Stimulated activated CD8-positive, alpha-beta memory T cell treated with anti-CD3 and anti-CD28 coated beads, Interleukin-4, amount 100 ng/mL, for 48 hours (primary cell): ENCODE measurements at places on chromosomes 5 and 9.

- no peak for DNase-seq
These were observed 86.8 kb downstream of the NSUN2 start for GRCh38 chr5:6545770-6546690.

DNA sequence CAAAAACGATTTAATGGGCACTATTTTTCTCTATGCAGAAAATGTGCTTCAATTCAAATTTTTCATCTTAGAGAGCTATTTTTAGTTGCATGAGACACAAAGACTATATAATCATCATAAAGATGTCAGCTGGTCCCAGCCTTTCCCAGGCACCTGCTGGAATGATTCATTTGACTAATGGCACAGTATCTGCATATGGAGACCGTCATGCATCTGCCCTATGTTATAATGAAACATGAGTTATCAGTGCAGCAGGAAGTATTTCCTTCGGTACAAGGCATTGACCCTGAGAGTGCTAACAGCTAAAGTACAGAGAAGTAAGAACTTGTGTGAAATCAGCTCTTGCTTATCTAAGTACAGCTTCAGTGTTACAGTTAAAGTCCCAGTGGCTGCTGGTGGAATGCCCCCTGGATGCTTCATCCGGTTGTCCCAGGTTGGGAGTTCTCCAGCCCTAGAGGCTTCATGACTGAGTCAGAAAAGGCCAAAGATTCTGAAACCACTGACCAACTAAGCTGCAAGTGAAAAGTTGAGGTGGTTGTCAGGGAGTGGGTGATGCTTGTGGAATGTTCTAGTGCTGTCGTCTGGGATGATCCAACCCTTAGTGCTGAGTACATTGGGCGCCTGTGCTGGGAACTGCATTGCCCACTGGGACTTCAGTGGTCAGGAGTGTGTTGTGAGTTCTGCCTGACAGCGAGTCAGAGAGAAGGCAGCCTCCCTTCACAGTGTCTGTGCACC is 57.2 kb downstream of the MTRR start:
- no peak for DNase-seq

DNA sequence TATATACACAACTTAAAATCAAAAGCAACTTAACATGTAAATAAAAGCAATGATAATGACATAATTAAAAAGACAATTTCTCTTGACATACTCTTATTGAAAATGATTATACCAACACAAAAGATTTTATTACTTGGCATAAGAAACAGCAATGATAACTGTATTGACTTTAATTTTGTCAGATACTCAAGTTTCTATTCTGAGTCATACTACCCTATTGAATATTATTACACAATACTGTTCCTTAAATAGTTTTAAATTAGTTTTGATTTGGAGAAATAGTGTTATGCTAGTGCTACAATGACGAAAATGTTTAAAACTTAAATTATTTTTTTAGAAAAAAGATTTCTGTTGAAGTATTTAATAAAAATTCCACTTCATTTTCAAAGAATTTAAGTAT is 1319.3 kb upstream of the C9orf72 start:
- DNase-seq: no peak

- no peak for DNase-seq
These were observed 6.9 kb upstream of the RIC1 start for GRCh38 chr9:5622016-5622415.

DNA sequence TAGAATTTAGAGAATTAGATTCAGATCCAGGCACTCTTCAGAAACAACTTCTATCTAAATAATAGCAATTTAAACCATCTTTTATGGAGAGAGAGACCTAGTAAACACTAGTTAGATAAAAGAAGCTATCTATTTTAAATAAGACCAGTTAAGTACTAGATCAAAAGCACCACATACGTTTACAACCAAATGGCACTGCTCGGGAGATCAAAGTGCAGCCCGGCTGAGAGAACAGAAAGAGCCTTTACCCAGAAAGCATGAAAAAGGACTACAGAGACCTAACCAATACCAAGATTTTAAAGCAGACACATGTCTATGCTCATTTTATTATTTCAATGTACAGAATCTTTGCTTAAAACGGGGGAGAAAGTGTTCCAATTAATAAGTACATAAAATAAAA is 30.8 kb downstream of the LIX1 start:
- DNase-seq: no peak

DNA sequence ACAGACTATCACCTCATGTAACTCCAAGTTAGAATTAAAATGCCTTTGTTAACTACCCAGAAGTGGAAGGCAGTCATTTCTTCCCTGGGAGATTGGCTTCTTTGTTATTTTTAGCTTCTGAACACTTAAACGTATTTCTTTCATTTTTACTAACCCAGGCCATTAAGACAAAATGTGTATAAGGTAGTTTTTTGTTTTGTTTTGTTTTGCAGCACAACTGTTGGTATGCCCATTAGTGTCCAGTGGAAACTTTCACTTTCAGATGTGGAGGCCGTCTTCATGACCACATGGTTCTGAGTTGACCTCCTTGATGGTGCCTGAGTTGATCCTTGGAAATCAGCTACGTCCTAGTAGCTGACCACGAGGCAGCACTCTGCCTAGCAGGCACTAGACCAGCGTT is 264.6 kb upstream of the ZNF608 start:
- DNase-seq: no peak

DNA sequence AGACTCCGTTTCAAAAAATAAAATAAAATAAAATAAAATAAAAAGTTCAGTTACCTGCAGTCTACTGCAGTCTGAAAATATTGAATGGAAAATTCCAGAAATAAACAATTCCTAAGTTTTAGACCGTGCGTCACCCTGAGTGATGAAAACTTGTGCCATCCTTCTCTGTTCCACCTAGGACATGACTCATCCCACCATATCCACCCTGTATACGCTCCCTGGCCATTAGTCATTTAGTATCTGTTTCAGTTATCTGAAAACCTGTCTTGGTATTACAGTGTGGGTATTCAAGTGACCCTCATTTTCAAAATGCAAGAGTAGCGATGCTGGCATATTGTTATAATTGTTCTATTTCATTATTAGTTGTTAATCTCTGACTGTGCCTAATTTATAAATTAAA is 51.8 kb upstream of the TEX48 start:
- DNase-seq: no peak

DNA sequence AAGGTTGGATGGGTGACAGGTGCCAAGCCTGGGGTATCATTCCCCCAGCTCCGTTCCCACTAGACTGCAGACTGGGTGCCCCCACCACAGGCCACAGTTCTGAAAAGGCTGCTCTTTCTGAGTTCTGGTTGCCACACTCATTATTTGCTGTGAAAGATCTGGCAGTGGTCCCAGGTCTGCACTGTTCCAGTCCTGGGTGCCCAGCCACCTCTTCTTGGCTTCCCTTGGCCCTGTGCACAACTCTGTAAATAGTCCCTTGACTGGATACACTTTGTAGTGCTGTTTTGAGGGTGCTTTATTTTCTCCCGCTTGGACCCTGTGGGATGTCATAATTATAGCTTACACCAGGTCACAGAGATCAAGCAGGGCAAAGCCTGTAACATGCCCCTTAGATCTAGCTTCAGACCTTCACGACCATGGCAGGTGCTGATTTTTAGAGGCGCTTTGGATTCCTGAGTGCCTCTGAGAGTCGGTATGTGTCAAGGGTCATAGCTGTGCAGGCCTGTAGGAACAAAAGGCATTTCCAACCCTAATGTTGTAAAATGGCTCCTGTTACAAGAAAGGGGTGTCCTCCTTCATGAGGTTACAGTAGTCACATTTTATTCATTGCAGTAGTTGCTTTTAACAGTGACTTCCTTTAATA is 344.9 kb downstream of the ICE1 start:
- no peak for DNase-seq

DNA sequence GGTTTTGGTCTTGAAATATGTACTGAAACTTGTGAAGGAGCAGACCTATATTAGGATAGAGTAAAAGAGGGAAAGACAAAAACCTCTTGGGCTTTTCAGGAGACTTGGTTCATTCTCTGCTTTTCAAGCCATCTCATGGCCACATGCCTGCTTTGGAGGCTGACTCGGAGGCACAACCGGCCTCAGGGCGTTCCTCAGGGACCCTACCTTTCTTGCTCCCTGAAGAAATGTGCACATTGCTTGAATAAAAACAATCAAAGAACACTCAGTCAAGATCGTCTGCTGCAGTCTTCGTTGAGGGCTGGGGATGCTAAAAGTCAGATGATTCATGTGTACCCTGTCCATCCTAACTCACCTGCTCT is 994 bp downstream of the IRGM start:
- no peak for DNase-seq

- DNase-seq: no peak
These were observed 743.3 kb upstream of the PTPRD start for GRCh38 chr9:11356067-11356466.

GRCh38 chr9:114397219-114397847 is 9.6 kb upstream of the AKNA start:
- DNase-seq: no peak

DNA sequence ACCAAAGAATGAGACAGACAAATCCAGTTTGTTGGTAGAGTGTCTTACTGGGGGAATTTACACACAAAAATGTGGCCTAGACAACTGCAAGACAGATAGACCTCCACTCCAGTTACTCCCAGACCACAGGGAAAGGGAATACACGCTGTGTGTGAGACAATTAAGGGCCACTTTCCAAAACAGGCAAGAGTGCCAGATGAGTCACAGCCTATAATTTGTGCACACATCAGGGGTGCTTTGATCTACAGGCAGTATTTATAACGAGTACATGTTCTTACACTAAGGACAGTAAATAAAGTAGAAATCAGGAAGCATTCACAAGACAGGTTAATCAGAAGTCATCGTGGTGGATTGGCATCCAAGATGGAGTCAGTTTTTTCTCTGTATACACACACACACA is 114.8 kb downstream of the ZNF622 start:
- DNase-seq: no peak

- DNase-seq: no peak
These were observed 28.7 kb downstream of the TGFBI start for GRCh38 chr5:136057401-136058038.

GRCh38 chr5:61311056-61311610 is 20.9 kb upstream of the ZSWIM6 start:
- no peak for DNase-seq

- DNase-seq: no peak
These were observed 226.5 kb downstream of the HSPA4 start for GRCh38 chr5:133278317-133278716.

DNA sequence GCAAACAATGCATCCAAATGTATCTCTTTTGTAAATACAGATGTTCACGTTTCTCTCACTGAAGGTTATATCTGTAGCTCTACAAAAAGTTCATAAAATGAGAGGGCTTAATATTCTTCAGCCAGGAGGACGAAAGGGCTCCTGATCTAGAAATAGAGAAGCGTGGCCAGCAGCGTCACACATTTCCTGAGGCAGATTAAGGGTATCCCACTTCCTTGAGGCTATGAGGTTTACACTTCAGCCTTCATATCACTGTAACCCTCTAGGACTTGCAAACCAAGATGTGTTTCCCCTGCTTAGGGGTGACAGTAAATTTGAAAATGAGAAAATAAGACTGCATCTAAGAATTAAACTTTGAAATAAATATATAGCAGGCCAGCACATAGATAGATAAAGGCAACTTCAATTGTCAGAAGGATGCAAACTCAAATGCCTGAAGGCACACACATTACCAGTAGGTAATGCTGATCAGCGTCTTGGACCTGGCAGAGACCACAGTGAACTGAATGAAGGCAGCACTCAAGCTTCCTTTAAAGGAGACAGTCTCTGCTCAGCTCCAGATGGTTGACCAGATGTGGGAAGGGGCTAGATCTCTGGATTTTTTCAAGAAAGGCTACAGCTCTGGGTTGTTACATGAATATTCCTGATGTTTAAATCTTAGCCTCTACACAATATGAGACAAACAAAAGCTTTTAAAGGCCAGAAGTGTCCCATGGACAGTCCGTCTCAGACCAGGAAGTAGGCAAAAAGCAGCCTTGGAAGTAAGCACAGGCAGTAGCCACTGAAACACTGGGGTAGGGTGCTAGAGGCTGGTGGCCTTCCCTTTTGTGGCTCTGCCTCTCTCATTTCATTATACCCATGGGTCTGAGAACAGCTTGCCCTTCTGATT is 197.7 kb downstream of the MCTP1 start:
- DNase-seq: no peak

DNA sequence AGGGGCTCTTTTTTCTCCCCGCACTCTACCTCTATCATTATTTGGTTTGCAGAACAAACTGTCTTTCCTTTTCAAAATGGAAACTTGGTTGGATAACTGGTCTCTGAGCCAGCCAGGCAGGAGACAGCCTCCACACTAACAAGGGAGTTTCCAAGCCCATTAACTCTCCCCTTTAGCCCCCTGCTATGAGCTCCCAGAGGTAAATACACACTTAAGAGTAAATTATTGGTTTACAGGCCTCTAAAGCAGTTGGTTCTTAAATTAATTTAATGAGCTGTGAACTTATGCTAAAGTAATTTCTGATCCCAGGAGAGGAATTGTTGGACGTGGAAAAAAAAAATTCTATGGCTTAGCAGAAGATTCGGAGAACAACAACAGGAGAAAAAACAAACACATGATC is 30.3 kb downstream of the EPB41L4A start:
- no peak for DNase-seq

- DNase-seq: no peak
These were observed 13.1 kb upstream of the ARL15 start for GRCh38 chr5:54323495-54323894.

DNA sequence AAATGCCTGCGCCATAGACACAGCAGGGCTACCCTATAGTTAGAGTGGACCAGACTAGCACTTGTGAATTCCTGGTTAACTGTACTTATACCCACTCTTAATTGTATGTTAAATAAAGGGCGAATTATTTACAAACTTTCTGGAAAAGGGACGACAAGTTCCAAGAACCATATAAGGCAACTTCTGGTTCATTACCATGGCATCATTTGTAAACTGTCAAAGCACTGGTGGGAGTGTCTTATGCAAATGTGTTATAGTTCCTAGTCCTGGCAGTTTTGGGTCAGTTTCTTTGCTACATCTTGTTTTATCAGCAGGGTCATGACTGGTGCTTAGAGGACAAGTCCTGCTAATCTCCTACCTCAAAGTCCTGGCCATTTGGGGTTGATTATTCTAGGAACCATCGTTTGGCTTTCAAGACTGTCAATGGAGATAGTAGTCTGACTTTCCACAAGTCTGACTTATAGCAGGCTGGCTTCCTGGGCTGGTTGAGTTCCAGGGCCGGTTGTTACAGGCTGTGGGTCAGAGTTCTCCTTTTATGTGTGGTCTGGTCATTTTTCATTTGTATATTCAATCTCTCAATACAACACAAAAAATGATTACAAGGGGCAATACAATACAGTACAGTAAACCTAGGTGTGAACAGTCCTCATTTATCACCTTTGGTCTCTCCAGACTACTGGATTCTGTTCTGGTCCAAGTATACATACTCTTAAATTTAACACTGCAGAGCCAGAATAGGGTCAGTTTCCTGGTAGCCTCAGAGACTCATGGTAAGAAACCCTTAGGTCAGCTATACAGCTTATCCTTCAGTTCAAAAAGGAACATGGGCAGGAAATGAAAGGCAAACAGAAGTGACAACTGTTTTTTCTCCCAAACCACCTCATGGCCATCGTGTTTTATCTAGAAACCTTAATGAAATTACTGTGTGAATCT is 8.3 kb upstream of the CFAP95 start:
- no peak for DNase-seq

- DNase-seq: no peak
These were observed 7.7 kb upstream of the ADRA1B start for GRCh38 chr5:159908591-159908940.
